BE2C (cell line): ENCODE measurements at places on chromosomes 4 and X.

DNA sequence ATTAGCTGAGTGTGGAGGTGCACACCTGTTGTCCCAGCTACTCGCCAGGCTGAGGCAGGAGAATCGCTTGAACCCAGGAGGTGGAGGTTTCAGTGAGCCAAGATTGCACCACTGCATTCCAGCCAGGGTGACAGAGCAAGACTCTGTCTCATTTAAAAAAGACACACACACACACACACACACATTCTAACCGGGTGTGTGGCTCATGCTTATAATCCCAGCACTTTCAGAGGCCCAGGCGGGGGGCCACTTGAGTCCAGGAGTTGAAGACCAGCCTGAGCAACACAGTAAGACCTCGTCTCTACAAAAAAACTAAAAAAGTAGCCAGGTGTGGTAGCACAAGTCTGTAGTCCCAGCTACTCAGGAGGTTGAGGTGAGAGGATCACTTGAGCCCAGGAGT is 152.3 kb downstream of the LRBA start:
- no peak for DNase-seq

DNA sequence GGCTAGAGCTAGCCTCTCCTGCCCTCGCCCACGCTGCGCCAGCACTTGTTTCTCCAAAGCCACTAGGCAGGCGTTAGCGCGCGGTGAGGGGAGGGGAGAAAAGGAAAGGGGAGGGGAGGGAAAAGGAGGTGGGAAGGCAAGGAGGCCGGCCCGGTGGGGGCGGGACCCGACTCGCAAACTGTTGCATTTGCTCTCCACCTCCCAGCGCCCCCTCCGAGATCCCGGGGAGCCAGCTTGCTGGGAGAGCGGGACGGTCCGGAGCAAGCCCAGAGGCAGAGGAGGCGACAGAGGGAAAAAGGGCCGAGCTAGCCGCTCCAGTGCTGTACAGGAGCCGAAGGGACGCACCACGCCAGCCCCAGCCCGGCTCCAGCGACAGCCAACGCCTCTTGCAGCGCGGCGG is at the start of gene AR:
Gene AR (plus strand): TSS at position 204 of the 400 bp plus-strand sequence. CDS start 1,126 bp downstream, outside the sequence.
- no peak for DNase-seq

GRCh38 chrX:131675596-131676194 is 131.8 kb downstream of the OR13H1 start:
- peak; percentile 11 for DNase-seq

DNA sequence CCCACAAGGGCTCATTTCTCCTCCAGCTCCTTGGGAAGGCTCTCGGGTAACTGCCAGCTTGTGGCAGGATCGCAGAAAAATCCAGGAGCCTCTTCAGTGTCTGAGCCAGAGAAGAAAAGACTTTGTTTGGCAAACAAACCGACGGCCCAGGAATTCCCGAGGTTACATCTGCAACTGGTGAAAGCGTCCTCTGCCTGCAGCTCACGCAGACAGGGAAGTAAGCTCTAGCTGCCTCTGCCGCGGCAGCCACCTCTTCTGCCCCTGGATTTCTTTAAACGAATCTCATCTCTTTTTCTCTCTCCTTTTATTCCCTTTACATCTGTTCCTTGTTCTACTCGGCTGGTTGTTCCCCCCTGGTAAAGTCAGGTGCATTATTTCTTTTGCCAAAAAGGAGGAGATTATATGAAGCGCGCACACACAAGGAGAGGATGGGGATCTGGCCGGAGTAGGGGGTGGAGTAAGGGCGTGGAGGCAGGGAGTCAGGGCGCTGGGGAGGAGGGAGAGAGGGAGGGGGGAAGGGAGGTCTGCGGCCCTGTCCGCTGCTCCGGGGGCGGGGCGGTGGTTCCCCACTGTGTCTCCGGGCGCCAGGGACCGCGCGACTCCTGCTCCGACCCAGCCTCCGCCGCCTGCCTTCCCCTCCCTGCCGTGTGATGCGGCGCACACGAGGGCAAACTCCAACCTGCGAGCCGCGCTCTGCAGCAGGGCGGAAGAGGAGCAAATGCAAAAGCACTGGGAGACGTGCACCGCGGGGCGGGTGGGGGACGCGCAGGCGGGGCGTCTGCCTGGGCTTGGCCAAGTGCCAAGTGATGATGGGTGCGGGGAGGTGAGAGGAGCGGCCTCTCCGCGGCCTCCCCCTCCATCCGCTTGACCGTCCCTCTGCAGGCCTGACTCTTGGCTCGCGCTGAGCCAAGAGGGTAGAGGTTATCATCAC is at the start of gene DCHS2:
Gene DCHS2 (minus strand): TSS at position 459 of the 931 bp plus-strand sequence. CDS start 444 bp downstream, at position 15.
- DNase-seq: peak; percentile 55

DNA sequence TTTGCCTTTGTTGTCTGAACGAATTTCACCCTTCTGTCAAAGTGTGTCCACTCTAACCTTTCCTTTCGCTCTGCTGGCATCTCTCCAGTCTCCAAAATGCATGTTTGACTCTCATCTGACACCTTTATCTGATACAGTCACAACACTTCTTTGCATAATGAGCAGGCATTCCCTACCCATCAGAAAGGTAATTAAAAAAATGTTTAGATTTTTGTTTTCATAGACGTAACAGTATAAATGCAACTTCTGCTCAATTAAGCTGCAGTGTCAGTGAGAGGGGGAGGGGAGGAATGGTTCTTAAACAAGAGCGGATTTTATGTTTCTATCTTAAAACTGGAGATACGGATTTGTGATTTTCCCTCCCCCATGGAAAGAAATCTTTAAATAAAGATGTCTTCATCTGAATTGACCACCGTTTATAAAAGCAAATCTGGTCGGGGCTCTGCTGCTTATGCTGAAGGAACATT is 70.2 kb downstream of the CXXC4 start:
- no peak for DNase-seq

DNA sequence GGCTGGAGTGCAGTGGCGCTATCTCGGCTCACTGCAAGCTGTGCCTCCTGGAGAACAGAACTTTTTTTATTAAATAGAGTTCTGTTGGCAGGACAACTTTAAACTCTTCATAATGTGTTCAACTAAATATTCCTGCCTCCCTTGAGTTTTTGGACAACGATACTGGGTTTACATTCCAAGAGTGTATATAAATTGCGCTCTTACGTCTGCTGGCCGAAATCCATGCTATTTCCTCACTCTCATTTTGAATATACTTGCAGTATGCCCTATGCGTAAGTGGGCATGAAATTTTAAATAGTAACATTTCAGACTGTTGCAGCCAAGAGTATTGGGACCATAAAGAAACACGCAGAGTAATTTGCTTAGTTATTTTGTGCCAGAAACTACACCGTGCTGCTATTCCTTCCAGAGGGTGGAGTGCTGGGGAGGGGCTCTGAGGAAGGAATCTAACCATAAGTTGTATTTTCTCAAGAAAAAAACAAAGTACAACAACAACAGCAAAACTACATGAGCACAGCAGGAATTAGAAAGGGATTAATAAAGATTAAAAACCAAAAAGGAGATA is 480.0 kb downstream of the NLGN4X start:
- no peak for DNase-seq

DNA sequence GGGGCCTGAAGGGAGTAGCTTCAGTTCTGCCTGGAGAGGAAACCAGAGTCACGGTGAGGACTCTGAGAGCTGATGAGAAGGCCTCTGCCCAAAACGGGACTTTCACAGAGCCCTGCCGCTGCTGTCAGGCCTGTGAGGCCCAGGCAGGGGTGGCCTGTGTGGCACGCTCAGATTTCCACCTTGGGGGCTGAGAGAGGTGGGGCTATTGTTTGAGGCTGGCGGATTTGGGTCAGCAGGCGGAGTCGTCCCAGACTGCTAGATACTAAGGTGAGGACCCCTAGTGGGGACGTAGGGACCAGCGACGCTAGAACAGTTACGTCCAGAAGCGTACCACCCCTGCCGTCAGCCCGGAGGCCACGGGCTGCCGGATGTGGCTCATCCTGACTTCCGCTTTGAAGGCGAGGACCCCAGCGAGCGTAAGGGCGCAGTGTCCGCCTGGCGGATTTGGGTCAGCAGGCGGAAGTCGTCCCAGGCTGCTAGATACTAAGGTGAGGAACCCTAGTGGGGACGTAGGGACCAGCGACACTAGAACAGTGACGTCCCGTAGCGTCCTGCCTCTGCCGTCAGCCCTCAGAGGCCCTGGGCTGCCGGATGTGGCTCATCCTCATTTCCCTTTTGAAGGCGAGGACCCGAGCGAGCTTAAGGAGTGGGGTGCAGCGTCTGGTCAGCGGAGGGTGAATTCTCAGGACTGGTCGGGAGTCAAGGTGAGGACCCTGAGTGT is at the start of gene MAGEB1:
Gene MAGEB1 (plus strand): TSS at position 378 of the 721 bp plus-strand sequence. CDS start 3,348 bp downstream, outside the sequence.
- DNase-seq: no peak

DNA sequence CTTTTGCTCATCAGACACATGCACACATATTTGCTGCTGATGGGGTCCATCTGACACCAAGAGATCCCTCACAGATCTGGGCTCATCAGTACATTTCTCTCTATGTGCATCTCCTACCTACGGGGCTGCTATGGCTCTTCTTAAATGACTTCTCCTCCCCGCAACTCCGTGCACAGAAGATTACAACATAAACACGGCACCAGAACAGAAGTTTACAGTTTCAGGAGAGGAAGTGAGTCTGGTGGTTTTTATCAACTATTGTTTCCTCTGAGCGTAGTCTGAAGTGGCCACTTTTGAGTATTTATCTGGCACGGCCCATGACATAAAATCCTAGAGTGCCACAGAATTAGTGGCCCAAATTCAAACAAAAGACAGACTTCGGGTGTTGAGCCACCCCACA is 263.8 kb downstream of the PRDM5 start:
- DNase-seq: no peak

DNA sequence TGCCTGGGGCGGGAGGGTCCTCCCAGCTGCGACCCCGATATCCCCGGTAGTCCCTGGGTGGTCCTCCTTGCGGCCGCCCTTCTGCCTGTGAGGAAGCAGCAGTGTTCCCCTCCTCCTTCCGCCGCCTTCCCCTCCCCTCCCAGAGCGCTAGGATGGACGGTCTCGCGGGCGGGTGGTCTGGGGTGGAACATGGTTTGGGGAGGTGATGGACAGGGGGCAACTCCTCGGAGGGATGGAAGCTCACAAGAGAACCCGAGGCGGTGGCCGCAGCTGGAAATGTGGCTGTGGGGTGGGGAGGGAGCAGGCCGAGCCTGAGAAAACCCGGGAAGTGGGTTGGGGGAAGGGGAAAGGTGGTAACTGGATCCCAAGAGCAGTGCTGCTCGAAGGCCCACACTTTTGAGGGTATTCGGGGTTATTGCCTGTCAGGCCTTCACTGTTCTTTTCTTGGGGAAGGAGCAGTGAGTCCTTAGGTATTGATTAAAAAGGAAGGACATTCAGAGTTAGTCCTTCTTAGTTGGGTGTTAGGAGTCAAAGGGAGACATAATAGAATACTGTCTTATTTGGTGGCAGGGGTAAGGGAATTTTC is 581 bp downstream of the UBE2K start:
- DNase-seq: peak; percentile 47
